ENCODE measurements at places on chromosomes 7 and 10. TPM values are rescaled to one million over a fixed set of nuclear protein-coding genes. Genes with fewer than 3 reads are reported as not detected.

- no peak overlapping the region for H3K27ac ChIP-seq
- H3K4me1 ChIP-seq, result peaks cover 22% of the 10 kb centered on the region
- no peaks in the 10 kb centered on the region for H3K27me3 ChIP-seq
- H3K36me3 ChIP-seq, result no peaks in the 10 kb centered on the region
- no peak overlapping the region for H3K4me3 ChIP-seq
Measured at GRCh38 chr10:16819436-16819835, 2.2 kb upstream of the RSU1 start.

DNA sequence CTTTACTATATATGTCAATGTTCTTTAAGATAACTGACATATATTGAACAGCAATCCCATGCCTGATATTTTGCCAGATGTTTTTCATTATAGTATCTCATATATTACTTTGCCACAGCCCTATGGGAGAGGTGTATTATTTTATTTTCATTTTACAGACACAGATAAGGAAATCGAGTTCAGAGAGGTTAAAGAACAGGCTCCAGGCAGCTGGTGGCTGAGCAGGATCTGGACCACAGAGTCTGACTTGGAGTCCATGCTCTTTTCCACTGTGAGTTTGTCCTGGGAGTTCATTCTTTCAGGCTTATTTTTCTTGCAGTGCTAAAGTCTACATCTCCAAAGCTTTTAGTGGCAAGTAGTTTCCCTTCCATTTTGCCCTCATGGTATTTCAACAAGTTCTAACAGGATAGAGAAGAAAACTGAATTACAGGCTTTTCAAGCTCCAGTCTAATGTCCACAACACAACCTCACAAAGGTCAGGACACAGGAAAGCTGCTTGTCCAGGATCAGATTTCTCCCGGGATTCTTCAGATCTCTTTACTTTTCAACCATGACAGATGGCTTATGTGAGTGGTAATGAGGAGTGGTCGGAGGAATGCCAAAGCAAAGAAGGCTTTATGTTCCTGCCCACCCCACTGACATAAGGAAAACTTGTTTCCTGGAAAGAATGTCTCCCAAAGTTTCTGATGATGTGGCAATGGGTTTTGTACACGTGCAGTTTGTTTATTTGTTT is 13.1 kb upstream of the SLC35B4 start:
- H3K27ac ChIP-seq, result no peak overlapping the region
- H3K27me3 ChIP-seq, result peaks cover 5% of the 10 kb centered on the region
- H3K36me3 ChIP-seq, result no peaks in the 10 kb centered on the region
- no peak overlapping the region for H3K4me3 ChIP-seq
- no peak for DNase-seq

DNA sequence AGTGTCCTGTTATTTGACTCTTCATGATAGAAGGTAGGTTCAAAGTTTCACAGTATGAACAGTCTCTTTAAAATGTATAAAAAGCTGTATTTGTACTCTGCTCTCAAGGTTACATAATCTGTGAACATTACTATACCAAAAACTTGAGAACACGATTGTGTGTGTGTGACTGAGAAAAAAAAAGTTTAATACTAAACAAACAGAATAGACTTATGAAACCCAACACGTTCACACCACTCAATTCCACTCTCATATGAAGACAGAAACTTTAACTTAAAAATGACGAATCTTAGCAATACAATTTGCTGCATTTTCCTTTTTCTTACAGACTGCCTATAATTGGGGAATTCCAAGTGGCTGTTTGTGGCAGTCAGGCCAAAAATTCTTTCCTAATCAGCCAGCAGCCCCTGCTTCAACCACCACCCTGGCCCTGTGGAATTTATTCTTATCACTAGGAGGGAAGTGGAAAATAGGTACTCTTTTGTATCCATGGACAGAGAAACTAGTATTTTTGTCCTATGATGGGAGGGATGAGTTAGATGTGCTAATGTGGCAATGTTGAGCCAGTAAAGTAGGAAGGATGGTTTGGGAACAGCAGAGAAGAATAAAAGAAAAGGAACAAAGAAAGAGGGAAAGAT is 42.8 kb downstream of the MINDY3 start:
- no peaks in the 10 kb centered on the region for H3K36me3 ChIP-seq
- no peaks in the 10 kb centered on the region for H3K4me1 ChIP-seq
- H3K27me3 ChIP-seq, result no peaks in the 10 kb centered on the region
- DNase-seq, result no peak
- no peak overlapping the region for H3K4me3 ChIP-seq

DNA sequence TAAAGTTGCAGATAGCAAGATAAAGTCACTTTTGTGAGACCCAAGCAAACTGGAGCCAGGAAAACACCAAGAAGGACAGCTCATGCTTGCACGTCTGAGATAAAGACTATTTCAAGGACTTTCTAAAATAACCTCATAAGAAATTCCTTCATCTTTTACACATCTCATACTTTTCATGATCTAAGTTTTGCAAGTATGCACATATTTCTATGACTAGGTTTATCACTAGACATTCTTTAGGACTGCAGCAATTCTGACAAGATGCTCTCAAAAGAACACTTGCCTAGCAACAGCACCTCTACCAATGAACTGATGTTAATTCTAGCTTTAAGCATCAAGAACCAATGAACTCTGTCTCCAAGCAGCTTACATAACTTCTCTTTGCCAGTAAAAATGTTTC is 457.6 kb downstream of the SEMA3D start:
- DNase-seq, result no peak
- H3K4me1 ChIP-seq, result no peaks in the 10 kb centered on the region
- no peaks in the 10 kb centered on the region for H3K27me3 ChIP-seq
- H3K36me3 ChIP-seq, result no peaks in the 10 kb centered on the region

- H3K4me3 ChIP-seq, result no peak overlapping the region
- H3K4me1 ChIP-seq, result peaks cover 5% of the 10 kb centered on the region
Measured at GRCh38 chr7:151796871-151797537, 79.9 kb downstream of the PRKAG2 start.

The MLXIPL gene
- 106 TPM for total RNA-seq

The NPFFR1 gene
- not detected for total RNA-seq

Data from transverse colon (tissue), 4 donors.